ENCODE measurements at places on chromosomes 5 and 9.

DNA sequence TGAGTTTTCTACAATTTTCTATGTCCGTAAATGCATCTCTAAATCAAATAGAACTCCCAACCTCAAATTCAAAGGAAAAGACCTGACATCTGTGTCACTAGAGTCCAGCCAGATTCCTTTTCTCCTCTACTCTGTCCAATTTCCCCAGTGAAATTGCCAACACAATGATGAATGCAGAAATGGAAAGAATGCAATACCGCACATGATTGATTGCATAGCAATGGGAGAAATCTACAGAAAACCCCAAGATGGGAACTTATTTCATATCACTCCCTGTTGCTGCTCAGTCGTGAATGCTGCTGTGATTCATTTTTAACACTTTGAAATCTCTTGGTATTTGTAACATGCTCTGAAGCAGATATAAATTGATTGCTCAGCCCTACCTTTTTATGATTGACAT is 355.1 kb upstream of the TUSC1 start:
- DNase-seq: no peak

- DNase-seq: no peak
Measured at GRCh38 chr5:180083529-180084060, 12.0 kb upstream of the RNF130 start.

DNA sequence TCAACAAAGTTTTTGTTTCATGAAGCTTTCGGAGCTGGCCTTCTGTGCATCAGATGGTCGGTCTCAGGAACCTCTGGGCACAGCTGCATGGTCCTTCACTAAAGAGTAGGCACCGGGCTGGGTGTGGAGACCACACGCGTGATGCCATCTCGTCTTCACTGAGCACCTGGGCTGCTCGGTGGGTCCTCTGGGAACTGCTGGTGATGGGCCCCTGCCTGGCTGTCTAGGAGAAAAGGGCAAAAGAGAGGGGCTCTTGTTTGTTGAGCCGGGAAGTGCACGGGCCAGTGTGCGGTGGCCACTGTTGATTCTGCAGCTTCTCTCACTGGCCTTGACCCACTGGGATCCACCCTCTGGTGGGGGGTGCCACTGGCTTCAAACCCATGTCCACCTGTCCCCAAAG is 46.0 kb downstream of the COL5A1 start:
- DNase-seq: no peak

GRCh38 chr5:117792476-117792875 is 1195.9 kb downstream of the DTWD2 start:
- DNase-seq: no peak

- no peak for DNase-seq
Measured at GRCh38 chr5:136080113-136080482, 51.3 kb downstream of the TGFBI start.

DNA sequence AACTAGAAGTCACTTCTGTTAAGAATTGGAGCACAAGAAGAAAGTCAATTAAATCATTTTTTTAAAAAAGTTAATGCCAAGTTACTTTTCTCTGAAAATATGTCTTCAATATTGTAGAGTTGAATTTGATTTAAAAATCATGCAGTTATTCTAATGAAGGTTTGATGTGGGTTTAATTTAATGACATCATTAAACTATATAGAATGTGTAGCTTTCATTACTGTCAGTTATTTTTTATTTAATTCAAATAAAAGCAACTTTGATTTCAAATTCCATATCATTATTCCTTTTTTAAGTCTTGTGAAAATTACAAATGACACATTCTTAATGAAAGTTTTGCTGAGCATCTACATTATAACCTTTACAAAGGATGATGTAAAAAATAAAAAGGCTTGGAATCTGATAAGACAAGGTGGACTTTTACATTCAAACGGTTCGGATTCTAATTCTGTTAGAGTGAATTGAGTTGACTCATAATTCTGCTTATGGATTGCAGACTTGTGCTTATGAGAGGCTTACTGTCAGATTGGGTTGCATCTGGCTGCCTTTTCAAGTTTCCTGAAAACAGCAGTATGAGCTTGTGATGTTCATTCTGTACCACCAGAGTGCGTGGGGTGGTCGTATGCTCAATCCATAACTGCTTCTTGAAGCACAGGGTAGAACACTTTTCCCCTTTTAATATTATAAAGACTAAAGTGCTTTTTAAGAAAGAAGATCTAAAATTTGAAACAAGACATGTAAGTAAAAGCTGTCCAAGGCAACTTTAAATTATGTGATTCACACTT is 253.0 kb upstream of the ARRDC3 start:
- DNase-seq: no peak

- DNase-seq: no peak
Measured at GRCh38 chr5:130424341-130424740, 520.1 kb downstream of the CHSY3 start.

GRCh38 chr9:75990576-75991304 is 100.3 kb downstream of the PCSK5 start:
- no peak for DNase-seq
